ENCODE measurements at places on chromosomes 3 and 15.

DNA sequence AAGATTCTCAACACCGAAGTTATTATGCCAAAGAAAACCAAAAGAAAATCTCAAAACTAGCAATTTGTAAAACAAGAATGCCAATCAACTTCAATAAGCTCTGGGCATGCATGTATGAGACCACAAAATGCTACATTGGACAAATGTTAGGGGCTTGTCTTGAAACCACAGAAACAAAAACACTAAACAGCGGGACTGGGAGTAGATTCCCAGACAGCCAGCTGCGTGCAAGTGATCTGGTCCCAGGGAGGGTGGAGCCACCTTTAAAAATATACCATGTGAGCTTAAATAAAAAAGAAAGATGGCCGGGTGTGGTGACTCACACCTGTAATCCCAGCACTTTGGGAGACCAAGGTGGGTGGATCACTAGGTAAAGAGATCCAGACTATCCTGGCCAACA lies 163.6 kb upstream of the PRICKLE2 start:
- no peak for DNase-seq

GRCh38 chr15:82966671-82967071 lies 14.2 kb upstream of the HOMER2 start:
- DNase-seq, result peak; percentile 30

GRCh38 chr3:30944124-30944523 lies 49.7 kb upstream of the GADL1 start:
- no peak for DNase-seq

DNA sequence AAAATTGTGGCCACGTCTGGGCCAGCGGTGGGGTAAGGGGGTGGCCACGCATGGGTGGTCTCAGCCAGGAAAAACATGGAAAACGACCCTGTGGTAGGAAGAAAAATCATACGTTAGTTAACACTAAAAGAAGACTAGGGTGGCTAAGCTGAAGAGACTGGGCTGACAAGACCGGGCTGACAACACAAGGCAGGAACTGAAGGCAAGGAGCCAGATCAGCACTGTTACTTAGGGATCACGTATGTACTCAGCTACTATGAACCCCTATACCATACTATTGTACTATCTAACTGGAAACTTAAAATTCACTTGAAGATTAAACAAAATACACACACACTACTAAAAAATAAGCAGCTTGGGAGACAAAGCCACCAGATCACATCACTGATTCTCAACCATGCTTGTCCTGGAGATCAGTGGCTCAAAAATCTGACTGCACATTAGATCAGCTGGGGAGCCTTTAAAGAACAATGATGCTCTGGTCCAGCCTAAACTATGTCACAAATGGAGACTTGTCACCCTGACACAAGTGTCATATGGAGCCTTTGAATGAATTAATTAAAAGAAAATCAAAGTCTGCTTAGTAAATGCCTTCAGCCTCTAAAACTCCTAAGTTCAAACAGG lies 442.2 kb downstream of the SHQ1 start:
- DNase-seq, result no peak
